ENCODE measurements at places on chromosomes 4 and X. TPM values are rescaled to one million over a fixed set of nuclear protein-coding genes. Genes with fewer than 3 reads are reported as not detected.
A peak's percentile ranks its signal among the peaks of the same experiment; 100 is the strongest.

GRCh38 chrX:13373027-13373426 lies 53.2 kb upstream of the ATXN3L start:
- no peaks in the 10 kb centered on the region for H3K36me3 ChIP-seq
- H3K4me1 ChIP-seq: 0 out of 2 replicates have a peak, but pooled peaks cover 3% of the 10 kb centered on the region
- no peak overlapping the region for H3K4me3 ChIP-seq
- H3K27me3 ChIP-seq: no peaks in the 10 kb centered on the region

DNA sequence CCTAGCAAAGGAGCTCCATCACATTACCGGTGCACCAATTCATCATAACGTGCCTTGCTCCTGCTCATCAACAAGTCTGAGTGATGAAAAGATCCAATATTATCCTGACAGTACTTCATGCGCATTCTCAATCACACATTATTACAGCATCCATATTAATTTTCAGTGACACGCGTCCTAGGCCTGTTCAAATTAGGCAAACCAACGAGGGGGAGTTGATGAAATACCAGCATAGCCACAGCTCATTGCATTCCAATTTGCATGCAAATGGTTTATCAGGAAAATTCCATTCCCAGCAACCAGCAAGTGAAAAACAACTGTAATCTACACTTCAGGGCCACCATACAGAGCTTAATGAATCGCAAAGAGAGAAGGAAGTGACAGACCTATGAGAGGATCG lies 236.9 kb downstream of the DCLK2 start:
- no peak overlapping the region for H3K27ac ChIP-seq
- H3K4me1 ChIP-seq: no peaks in the 10 kb centered on the region
- H3K4me3 ChIP-seq: no peak overlapping the region
- DNase-seq: no peak

- H3K27me3 ChIP-seq: no peaks in the 10 kb centered on the region
- no peak for DNase-seq
- H3K4me3 ChIP-seq: no peak overlapping the region
Measured at GRCh38 chr4:8540586-8540985, 39.6 kb upstream of the GPR78 start.

DNA sequence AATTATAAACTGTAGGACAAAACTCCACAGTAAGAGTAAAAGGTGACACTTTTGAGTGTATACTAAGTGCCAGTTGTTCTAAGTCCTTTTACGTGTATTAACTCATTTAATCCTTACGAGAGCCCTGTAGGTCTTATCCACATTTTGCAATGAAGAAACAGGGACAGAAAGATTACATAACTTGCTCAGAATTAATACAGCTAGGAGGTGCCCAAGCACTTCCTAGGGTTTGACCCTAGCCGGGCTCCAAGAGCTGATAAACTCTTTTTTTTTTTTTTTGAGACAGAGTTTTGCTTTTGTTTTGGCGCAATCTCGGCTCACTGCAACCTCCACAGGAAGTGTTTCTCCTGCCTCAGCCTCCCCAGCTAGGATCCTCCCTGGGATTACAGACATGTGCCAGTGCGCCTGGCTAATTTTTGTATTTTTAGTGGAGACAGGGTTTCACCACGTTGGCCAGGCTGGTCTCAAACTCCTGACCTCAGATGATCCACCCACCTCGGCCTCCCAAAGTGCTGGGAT lies 110.4 kb downstream of the UBE2K start:
- H3K4me3 ChIP-seq: no peak overlapping the region
- no peak for DNase-seq
- no peaks in the 10 kb centered on the region for H3K4me1 ChIP-seq
- H3K36me3 ChIP-seq: no peaks in the 10 kb centered on the region

DNA sequence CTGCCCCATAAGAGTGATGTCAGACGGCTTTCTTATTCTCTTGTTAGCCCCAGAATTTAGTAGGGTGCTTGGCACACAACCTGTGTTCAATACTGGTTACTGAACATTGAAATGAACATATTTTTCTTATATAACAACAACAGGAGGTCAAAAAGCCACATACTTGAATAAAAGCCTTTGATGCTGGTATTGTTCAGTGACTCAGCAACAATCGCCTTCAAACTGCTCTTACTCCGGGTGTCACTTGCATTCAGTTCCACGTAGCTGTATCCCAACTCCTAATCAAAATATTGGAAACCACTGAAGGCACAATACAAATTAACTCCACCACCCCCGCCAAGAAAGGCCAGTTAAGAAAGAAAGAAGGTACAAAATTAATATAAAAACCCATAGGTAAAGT lies 61.5 kb downstream of the RFC1 start:
- DNase-seq: no peak
- H3K27me3 ChIP-seq: no peaks in the 10 kb centered on the region
- H3K36me3 ChIP-seq: peaks cover 24% of the 10 kb centered on the region
- peaks cover 5% of the 10 kb centered on the region for H3K4me1 ChIP-seq
- peak overlapping the region; percentile 16 for H3K27ac ChIP-seq
- H3K4me3 ChIP-seq: no peak overlapping the region

DNA sequence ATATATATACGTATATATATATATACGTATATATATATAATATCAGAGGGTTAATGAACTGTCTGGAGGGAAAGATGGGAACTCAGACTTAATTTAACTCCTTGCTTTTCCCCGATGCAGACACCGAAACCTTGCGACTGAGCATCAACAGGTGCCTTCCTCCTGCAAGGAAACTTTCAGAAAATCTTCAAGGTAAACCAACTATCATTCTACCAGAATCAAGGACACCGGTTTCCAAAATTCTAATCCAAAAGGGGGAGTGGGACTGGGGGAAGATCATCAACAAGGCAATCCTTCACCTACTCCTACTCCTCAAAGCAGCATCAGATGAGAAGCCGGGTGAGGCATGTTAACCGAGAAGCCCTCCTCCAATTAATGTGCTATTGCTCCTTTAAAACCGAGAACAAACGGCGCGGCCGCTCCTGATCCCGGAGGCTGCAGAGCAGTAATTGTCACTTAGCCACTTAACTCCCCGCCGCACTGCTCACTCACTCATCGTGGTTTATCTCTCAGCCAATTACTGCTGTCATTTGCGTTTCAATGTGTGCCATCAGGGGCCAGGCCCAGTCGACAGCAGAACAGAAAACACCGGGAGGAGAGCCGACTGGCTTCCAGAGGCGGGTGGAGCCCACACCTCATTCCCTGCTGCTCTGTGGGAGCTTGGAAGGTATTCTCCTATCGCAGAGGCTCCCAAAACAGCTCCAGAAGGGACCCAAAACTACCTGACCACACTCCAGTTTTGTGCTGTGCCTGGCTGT lies 61.7 kb downstream of the MAML3 start:
- peak overlapping the region; percentile 86 for H3K27ac ChIP-seq
- H3K4me3 ChIP-seq: peak overlapping the region; percentile 49
- no peaks in the 10 kb centered on the region for H3K27me3 ChIP-seq
- DNase-seq: peak; percentile 41
- H3K4me1 ChIP-seq: peaks cover 88% of the 10 kb centered on the region

DNA sequence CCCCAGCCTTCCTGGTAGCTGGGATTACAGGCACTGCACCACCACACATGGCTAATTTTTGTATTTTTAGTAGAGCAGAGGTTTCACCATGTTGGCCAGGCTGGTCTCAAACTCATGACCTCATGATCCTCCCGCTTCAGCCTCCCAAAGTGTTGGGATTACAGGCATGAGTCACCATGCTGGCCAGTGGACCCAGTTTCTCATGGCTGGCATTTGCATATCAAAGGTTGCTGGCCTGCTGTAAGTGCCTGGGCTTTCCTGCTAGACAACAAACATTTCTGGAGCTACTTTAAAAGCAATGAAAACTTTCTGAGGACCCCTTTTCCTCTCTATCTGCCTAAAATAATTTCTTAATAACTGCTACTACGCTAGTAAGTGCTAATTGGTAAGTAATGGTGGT lies 228.2 kb downstream of the PCDH10 start:
- no peak overlapping the region for H3K27ac ChIP-seq
- no peak overlapping the region for H3K4me3 ChIP-seq
- no peaks in the 10 kb centered on the region for H3K27me3 ChIP-seq
- H3K36me3 ChIP-seq: no peaks in the 10 kb centered on the region
- no peaks in the 10 kb centered on the region for H3K4me1 ChIP-seq
- no peak for DNase-seq

The PRICKLE3 gene
- total RNA-seq: 13.1 TPM

The NIPAL1 gene
- total RNA-seq: 7.0 TPM

The AFF2 gene
- not detected for total RNA-seq

The SPANXN3 gene
- total RNA-seq: not detected

Measured in PC-9 (cell line).